NB4 (cell line): ENCODE measurements at places on chromosomes 13 and 19.

DNA sequence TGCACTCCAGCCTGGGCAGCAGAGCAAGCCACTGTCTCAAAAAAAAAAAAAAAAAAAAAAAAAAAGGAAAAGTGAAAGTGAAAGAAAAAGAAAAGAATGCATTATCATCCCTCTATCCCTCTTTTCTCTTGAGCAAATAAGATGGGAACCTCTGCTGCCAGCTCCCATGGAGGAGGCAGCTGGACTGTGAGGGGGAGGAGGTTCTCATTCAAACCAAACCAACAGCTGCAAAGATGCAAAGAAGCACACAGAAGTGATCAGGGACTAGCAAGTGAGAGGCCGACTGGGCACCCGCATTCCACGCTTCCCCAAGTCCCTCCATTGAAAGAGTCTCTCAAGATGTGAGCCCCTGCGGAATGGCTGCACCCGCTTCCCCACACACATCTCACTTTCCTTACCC, 63.5 kb downstream of the TSHZ3 start:
- no peak for DNase-seq

- DNase-seq = peak; percentile 29
These were observed 4.3 kb upstream of the CEACAM19 start for GRCh38 chr19:44666852-44667556.

DNA sequence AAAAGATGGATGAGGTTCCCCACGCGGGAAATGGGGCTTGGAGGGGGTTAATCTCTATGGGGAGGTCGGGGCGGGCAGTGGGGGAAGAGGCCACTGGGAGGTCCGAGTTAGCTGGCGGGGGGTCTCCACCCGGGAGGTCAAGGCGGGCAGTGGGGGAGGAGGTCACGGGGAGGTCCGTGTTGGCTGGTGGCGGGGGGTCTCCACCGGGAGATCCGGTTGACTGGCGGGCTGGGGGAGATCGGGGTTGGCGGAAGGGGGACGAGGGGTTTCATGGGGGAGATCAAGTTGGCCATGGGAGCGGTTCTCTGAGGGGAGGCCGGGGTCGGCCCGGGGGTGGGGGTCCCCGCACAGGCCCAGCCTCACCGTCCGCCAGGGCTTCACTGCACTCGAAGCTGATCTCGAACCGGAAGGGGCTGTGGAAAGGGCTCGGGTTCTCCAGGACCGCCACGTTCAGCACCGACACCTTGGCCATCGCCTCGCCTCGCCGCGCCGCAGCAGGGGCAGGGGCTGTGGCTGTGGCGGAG, 342 bp downstream of the ASF1B start:
- no peak for DNase-seq

GRCh38 chr19:33796164-33796875, at the start of gene KCTD15:
Gene KCTD15 (plus strand): TSS chr19:33796870. CDS start chr19:33800455, 3,585 bp downstream.
- peak; percentile 64 for DNase-seq

- DNase-seq = no peak
These were observed 748.2 kb upstream of the SLITRK1 start for GRCh38 chr13:84630476-84630875.

- DNase-seq = no peak
These were observed 356.9 kb downstream of the NDFIP2 start for GRCh38 chr13:79837741-79838450.

DNA sequence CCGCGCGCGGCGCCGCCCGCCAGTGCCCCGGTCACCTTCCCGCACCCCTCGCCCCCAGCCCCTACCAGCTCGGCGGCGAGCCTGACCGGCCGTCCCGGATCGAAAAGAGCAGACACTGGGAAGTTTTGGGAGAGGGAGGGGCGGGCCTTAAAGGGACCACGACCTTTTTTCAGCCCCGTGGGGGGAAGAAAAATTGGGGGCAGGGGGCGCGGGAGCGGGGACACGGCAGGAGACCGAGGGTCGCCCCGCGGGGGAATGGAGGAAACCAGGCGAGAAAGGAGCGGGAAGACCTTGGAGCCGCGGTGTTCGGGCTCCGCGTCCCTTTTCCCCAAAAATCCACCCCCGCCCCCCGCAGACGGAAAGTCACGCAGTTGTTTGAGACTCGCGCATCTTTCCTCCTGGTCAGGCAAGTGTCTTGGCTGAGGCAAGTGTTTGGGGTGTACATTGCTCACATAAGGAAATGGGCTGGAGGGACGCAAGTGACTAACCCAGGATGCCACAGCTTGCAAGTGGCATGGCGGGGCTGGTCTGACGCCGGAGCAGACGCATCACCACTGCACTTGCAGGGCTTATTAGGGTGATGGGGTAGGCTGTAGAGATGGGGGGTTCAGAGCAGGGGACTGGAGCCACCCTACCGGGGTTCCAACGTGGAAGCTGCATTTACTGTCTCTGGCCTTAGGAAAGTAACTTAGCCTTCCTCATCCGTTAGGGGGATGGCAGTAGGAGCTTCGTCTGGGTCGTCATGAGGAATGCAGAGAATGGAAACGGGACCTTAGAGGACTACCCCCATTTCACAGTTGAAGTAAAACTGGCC, 2.7 kb upstream of the HNRNPL start:
- DNase-seq = peak; percentile 77

DNA sequence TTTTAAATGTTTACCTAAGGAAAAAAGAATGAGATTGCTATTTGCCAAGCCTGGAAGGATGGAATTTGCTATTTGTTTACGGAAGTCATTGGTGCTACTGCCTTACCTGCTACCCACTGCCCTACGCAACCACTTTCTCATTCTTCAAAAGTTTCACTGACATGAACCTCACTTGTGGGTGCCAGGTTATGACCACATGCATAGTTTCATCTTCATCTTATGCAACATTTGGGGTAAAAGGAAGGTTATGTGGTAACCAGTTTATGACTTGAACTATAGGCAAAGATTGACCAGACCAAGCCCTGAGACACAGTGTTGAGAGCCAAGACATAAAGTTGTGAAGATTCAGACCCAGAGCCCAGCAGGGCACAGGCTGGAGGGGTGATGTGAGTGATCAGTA, 142.5 kb downstream of the LACC1 start:
- DNase-seq = no peak

GRCh38 chr19:35098413-35099049, 17.1 kb upstream of the FXYD3 start:
- no peak for DNase-seq

DNA sequence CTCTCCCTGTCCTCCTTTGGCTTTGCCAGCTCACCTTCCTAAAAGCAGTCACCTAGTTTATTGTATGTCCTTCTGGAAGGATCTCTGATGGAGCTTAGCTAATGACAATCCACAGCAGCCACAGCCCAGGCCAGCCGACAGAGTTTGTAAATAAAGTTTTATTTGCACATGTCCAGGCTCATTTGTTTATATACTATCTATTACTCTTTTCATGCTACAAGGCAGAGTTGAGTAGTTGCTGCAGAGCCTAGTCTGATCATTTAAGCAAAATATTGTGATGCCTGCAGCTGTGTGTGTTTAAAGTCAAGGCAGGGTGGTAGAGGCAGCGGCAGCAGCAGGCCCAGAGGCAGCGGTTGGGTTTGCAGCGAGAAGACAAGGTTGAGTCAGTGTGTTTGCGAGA, 32.6 kb downstream of the NKPD1 start:
- DNase-seq = no peak

DNA sequence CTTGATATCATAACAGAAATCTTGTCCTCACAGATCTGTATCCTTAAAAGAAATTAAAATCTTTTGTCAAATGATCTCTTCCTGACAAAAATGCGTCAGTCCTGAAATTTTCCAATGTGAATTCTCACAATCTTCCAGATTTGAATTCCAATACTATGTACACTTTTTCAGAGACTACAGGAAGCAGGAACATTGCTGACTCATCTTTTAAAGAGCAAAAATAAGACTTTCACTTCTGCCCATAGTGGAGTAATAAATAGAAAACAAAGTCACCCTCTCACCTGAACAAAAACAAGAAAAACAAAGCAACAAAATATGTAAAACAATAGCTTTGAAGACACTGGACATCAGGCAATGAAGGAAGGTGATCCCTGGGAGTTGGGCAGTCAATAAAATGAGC, 167.0 kb upstream of the IPO5 start:
- no peak for DNase-seq

- DNase-seq = no peak
These were observed 16.7 kb downstream of the GRIK5 start for GRCh38 chr19:42053037-42053935.

DNA sequence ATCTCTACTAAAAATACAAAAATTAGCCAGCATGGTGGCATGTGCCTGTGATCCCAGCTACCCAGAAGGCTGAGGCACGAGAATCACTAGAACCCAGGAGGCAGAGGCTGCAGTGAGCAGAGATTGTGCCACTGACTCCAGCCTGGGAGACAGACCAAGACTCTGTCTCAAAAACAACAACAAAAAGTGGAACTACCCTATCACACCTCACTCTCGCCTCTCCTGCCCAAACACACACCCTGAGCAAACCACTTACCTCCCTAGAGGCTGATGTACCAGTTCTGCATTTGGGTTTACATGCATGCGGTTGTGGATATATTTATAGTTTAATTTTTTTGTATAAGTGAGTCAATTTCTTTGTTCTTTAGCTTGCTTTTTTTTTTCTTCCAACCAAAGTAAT, 7.7 kb upstream of the PTOV1 start:
- peak; percentile 83 for DNase-seq

- no peak for DNase-seq
These were observed at the start of gene MYBPC2 for GRCh38 chr19:50432221-50433028. Gene MYBPC2 (plus strand): TSS chr19:50432892. CDS start chr19:50432954, 62 bp downstream.

DNA sequence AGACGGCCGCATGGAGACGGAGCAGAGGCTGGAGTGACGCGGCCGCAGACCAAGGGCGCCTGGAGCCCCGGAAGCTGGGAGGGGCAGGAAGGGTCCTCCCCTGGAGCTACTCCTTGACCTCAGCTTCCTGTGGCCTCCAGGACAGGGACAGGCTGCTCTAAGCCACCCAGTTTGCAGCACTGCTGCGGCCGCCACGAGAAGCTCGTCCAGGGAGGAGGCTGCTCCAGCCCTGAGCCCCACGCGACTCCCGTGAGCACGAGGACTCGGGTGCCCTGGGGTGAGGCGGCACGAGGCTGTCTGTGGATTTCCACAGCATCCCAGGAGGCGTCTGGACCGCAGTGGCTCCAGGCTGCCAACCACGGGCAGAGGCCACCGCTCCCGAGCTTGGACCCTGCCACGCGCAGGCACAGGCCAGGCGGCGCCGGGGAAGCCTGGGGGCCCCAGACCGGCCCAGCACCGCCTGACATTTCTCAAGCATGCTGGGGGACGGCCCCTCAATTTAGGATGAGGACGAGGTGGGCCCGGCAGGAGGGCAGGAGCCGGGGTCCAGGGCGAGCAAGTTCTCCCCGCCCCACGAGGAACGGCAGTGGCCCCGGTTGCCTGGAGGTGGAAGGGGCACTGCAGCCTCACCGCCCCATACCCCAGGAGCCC, 10.7 kb downstream of the SBNO2 start:
- DNase-seq = no peak

GRCh38 chr19:18785179-18786124, 5.7 kb downstream of the COMP start:
- DNase-seq = peak; percentile 76

DNA sequence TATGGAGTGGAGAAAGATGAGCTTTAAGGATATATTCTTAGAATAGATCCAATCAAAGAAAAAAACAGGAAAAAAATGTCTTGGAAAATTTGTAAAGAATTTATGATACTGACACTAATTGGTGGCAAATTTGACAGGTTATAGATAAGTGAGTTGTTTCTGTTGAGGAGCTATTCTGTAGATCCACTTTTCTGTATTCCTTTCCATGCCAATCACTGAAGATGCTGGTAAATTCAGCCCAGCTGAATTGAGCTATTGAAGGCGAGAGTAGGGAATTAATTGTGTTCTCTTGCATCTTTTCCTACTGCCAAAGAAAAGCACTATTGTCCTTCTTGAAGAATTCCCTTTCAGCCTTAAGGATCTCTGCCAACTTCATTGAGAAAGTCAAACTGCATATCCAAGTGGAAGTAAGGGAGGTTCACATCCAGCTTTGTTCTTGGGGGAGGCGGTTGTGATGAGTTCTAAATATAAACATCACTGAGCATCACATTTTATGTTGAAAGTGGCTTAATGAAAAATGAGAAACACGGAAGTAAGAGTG, 113.1 kb downstream of the PCDH9 start:
- no peak for DNase-seq

- DNase-seq = peak; percentile 56
These were observed at the start of gene ZNF792 for GRCh38 chr19:34963573-34964406. Gene ZNF792 (minus strand): TSS chr19:34964229. CDS start chr19:34963662, 567 bp downstream.

- DNase-seq = peak; percentile 36
These were observed 56.8 kb upstream of the KATNAL1 start for GRCh38 chr13:30364133-30364532.

GRCh38 chr19:52028780-52029123, 573 bp upstream of the ZNF614 start:
- no peak for DNase-seq

DNA sequence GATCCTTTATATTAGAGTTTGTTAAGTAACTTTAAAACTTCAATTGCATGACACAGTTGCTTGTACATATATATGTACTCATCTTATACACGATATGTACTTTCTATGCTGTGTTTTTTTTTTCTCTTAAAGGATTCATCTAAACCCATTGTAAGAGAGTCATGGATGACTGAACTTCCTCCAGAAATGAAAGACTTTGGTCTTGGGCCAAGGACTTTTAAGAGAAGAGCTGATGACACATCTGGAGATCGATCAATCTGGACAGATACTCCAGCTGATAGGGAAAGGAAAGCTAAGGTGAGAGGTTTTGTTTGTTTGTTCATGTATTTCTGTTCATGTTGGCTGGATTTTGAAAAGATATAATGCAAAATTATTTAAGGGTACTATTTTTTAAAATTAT, 26.0 kb downstream of the GPALPP1 start:
- DNase-seq = no peak

DNA sequence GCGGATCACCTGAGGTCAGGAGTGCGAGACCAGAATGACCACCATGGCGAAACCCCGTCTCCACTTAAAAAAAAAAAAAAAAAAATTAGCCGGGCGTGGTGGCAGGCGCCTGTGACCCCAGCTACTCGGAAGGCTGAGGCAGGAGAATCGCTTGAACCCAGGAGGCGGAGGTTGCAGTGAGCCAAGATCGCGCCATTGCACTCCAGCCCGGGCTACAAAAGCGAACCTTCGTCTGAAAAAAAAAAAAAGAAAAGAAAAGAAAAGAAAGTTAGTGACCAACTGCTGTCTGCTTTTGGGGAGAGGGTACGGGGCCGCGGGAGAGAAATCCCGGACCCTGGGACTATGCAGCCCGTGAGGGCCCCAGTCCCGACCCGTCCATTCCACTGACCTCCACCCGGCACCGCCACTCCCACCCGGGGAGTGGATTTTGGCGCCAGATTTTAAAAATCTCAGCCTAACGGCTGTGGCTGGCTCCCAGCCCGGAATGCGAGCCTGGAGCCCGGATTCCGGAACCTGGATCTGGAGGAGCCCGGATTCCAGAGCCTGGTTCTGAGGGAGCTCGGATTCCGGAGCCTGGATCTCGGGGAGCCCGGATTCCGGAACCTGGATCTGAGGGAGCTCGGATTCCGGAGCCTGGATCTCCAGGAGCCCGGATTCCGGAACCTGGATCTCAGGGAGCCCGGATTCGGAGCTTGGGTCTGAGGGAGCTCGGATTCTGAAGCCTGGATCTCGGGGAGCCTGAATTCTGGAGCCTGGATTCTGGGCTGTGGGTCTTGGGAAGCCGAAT, 6.1 kb upstream of the LMNB2 start:
- no peak for DNase-seq

GRCh38 chr13:46628622-46629365, 75.8 kb downstream of the LRCH1 start:
- DNase-seq = no peak

- DNase-seq = no peak
These were observed 157.7 kb downstream of the ZNF536 start for GRCh38 chr19:30529876-30530275.
